ENCODE measurements at places on chromosomes 1 and 21.
A peak's percentile ranks its signal among the peaks of the same experiment; 100 is the strongest.

- DNase-seq: peak; percentile 73
Observed at GRCh38 chr1:203378556-203379245, 27.8 kb upstream of the FMOD start.

- peak; percentile 92 for DNase-seq
Observed at GRCh38 chr1:23403735-23404486, 20.6 kb downstream of the TCEA3 start.

DNA sequence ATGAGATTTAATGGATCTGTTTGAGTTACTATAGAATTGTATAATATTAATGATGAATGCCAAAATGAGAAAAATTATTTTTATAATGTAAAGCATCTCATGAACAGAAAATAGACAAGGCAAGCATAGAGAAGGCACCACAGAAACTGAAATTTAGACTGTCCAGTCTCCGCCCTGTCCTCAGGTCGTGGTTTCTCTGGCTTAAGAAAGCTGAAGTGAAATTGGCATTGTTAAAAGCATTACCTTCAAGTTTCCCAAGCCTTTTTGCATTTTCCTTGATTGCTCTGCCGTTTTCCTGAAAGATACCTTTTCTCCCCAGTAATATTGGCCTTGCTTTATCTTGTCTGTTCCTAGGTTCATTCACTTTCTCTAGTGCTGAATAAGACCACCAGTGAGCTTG, 58.0 kb downstream of the VPS13D start:
- DNase-seq: no peak

GRCh38 chr1:51518586-51519047, 449 bp downstream of the EPS15 start:
- DNase-seq: peak; percentile 73

- no peak for DNase-seq
Observed at GRCh38 chr1:70892140-70892539, 155.5 kb downstream of the PTGER3 start.

- no peak for DNase-seq
Observed at GRCh38 chr21:41095983-41096382, 72.0 kb upstream of the BACE2 start.

- no peak for DNase-seq
Observed at GRCh38 chr1:154407198-154408091, 2.3 kb downstream of the IL6R start.

GRCh38 chr1:159707472-159708260, 6.7 kb downstream of the CRP start:
- no peak for DNase-seq

GRCh38 chr1:160256396-160257046, 5.8 kb downstream of the DCAF8 start:
- peak; percentile 47 for DNase-seq

DNA sequence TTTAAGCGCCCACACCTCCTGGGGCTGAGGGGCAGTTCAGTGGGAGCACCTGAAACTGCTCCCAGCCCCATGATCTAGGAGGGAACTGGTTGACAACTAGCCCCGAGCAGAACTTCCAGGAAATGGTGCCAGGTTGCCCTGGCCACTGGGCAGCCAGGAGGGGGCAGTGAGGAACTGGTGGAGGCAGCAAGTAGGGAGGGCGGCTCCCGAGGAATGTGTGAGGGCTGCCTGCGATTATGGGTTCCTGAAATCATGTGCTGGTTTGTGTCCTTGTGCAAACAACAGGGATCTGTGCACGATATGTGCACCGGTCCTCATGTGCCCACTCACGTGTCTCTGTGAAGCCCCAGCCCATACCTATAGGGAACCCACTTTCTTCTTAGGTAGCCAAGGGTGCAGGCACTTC, 9.9 kb downstream of the GPR3 start:
- peak; percentile 72 for DNase-seq

- DNase-seq: no peak
Observed at GRCh38 chr1:79839882-79840281, 833.4 kb upstream of the ADGRL4 start.

- no peak for DNase-seq
Observed at GRCh38 chr21:45303751-45304475, 16.2 kb upstream of the POFUT2 start.

GRCh38 chr1:154326546-154327465, 1.5 kb downstream of the ATP8B2 start:
- DNase-seq: peak; percentile 80

DNA sequence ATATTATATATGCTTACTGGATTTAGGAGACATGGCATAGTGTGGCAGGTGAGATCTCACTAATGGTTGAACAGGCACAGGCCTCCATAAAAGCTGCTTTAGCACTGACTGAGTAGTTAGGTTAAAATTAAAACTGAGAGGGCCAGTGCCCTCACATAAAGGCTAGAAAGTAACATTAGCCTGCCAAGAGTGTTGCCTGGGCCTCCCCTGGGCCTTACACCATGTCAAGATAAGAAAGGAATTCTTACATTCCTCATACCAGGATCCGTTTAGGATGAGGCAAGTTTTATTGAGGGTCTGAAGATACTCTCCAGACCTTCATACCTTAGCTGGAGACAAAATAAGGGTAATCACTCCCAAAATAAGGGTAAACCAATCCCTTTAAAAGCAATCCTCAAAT, 1011.8 kb downstream of the PLA2G4A start:
- peak; percentile 21 for DNase-seq

DNA sequence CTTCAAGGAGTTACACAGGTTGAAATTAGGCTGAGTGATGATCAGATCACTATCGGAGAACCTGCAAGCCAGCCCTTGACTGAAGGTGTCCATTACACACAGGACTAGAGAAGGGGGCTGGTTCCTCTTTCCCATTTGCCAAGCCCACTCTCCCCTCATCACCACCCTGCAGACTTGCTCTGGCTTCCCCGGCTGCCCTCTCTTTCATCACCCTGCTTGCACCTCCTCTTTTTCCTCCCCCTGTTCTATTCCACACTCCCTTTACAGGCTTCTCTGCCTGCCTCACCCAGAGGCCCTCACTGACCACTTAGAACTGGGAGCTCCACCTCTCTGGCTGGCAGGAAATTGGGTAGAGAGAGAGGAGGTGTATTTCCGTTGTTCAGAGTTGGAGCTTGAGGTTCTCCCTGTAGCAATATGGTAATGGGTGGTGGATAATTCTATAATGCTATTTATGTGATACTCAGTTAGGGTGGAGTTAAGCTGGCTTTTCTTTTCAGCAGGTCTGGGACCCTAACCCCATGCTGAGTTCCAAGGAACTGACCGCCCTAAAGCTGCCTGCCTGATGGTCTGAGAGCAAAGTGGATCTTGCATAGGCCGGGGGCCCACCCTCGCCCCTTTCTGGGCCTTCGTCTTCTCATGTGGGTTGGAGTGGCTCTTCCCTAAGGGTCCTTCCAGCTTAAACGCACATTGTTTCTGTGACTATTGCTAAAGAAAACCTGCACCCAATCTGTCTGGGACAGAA, 111.8 kb upstream of the ADAR start:
- DNase-seq: no peak

GRCh38 chr1:247111259-247111699, 7.1 kb upstream of the ZNF669 start:
- peak; percentile 58 for DNase-seq
